ENCODE measurements at places on chromosomes 7 and 10.
A peak's percentile ranks its signal among the peaks of the same experiment; 100 is the strongest.

DNA sequence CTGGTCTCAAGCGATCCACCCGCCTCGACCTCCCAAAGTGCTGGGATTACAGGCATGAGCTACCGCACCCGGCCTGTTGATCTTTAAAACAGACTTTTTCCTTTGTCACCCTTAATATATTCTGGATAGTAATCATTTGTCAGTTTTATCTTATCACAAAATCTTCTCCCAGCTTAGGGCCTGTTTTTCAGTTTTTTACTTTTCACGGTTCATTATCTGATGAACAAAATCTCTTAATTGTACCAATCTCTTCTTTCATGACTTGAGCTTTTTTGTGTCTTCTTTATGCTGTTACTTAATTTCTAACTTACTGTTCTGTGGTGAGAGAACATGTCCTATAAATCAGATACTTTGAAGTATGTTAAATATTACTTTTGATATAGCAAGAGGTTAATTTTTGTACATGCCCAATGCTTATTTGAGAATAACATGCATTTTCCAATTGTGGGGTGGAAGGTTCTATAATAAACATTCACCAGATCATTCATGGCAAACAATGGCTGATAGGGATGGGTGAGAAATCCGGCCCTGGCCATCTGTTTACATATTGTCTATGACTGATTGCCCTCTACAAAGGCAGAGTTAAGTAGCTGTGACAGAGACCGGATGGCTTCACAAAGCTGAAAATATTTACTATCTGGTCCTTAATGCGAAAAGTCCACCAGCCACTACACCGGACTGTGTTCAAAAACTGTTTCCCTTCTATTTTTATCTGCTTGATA, 5.3 kb downstream of the PAPOLB start:
- no peak for DNase-seq

- no peak for DNase-seq
Measured at GRCh38 chr10:14072541-14072940, 258.2 kb downstream of the FRMD4A start.

GRCh38 chr7:15042285-15043065, 139.9 kb upstream of the DGKB start:
- DNase-seq: no peak

DNA sequence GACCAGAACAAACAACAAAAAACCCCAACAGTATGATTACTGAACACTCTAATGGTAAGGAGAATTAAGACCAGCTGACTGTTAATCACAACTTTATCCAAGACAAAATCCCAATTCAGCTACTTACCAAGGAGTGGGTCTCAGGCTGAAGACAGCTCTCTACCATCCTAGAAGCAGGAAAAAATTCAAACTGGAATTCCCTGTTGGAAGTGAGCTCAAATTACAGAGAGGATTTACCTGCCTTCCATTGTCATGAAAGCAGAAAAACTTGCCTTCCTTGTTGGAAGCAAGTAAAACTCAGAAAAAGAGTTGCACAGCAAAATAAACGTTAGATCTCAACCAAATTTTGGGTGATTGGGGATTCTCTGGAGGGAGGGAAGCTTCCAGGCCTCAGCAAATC, 20.9 kb downstream of the SPAM1 start:
- DNase-seq: peak; percentile 59

DNA sequence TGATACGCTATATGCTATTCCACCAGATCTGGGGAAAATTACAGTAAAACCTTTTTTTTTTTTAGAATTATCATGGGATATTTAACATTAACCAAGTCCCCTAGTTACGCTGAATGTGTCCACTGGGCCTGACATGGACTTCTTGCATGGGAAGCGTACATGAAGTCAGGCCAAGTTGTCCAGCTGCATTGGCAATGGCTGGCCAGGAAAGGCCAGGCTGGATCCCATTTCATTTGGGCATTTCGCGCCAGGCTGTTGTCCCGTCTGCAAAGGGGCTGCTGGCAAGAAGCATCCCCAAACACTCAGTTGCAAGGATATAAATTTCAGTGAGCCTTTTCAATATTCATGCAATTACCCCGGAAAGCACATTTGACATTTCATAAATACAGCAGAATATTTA, 933.3 kb downstream of the GRID1 start:
- no peak for DNase-seq

GRCh38 chr7:47340517-47340916, 241.4 kb downstream of the TNS3 start:
- no peak for DNase-seq

DNA sequence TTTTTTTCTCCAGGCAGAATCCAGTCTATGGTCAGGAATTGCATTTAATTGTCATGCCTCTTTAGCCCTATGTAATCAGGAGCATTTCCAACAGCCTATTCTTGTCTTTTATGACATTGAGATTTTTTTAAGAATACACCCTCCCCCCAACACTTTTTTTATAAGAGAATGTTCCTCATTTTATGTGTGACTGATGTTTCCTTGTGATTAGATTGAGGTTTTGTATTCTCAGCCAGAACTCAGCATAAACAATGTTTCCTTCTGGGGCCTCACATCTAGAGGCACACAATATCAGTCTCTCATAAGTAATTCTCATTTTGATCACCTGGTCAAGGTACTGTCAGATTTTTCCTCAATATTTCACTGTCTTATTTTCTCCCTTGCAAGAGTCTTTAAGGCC, 193.4 kb upstream of the PDE1C start:
- no peak for DNase-seq
